Mesenteric fat pad (tissue), 1 donor: ENCODE measurements at places on chromosomes 3 and 15. TPM values are rescaled to one million over a fixed set of nuclear protein-coding genes. Genes with fewer than 3 reads are reported as not detected.

GRCh38 chr15:27864086-27864485 is 235.0 kb downstream of the OCA2 start:
- DNase-seq, result no peak

GRCh38 chr3:13642597-13642996 is 93.7 kb downstream of the FBLN2 start:
- DNase-seq, result no peak

DNA sequence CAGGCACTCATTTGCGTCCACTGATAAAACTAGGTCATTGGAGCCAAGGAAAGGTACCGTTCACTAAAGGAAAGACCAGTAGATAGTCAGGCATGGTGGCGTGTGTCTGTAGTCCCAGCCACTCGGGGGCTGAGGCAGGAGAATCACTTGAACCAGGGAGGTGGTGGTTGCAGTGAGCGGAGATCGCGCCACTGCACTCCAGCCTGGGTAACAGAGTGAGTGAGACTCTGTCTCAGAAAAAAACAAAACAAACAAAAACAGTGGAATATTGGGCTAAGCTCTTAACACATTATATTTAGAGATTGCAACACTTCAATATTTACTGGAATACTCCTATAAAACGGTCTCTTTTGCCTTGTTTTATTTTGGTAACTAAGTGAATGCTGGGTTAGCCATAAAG is 17.4 kb downstream of the MAP2K1 start:
- DNase-seq, result no peak

- no peak for DNase-seq
Measured at GRCh38 chr15:66682246-66682645, 19.8 kb upstream of the SMAD6 start.

SHC4 gene
- total RNA-seq, result not detected

- no peak for DNase-seq
Measured at GRCh38 chr15:51368751-51369450, 27.4 kb downstream of the GLDN start.

GRCh38 chr3:37620071-37620635 is 241.5 kb upstream of the CTDSPL start:
- no peak for DNase-seq

DNA sequence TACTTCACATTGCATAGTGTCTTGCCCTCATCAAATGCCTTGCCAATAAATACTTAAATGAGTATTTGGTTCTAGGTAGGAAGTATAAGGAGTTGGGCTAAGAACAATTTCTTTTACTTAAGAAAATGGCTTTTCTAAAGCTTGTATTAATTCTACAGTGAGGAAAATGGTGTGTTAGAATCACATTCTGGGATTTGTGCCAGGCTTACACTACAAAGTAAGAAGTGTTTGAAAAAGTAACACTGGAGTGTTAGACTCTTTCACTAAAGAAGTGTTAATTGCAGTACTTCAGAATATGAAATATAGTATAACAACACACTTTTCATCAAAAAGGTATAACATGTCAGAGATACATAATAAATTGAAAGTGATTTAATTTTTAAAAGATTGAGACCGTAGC is 328.7 kb downstream of the C3orf38 start:
- DNase-seq, result no peak

DNA sequence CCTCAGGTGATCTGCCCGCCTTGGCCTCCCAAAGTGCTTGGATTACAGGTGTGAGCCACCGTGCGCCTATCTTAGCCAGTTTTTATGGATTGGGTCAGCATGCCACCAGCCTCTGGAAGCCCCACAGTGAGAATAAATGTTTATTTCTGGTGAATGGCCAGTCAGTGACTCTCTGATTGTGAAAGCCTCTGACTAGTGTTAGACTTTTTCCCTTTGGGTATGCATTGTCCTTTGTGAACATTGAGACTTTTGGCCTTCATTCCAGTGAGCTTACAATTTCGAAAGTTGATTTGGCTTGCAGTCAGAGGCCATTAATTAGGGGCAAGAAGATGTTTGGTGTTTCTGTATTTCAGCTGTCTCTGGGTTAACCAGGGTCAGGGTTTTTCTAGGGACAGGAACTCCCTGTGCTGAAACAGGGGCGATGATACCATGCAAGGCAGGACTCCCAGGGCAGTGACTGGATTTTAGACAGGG is 274.5 kb upstream of the C2CD4B start:
- no peak for DNase-seq

PYGO1 gene
- 6.3 TPM for total RNA-seq

KLHL18 gene
- 33.7 TPM for total RNA-seq

TRA2B gene
- 117 TPM for total RNA-seq

- DNase-seq, result no peak
Measured at GRCh38 chr3:134517791-134518190, 31.9 kb downstream of the CEP63 start.

GRCh38 chr3:57391767-57392166 is 99.3 kb upstream of the ASB14 start:
- DNase-seq, result no peak

GABRG3 gene
- not detected for total RNA-seq

GOLGA6L2 gene
- not detected for total RNA-seq

DNA sequence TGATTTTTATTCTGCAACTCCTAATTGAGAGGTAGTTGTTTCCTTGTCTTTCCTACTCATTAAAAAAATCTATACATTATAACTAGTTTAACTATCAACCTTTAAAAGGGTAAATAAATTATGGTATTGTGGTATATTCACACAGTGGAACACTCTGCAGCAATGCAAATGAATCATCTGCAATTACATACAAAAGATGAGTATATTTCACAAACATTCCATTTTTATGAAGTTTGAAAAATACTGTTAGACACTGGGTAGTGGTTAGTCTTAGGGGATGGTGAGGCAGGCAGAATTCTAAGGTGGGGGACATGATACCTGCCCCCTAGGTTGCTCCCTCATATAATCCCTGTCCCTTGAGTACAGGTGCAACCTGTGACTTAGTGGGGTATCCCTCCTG is 44.0 kb upstream of the MAGI1 start:
- DNase-seq, result no peak
